Activated CD4-positive, CD25-positive, alpha-beta regulatory T cell treated with anti-CD3 and anti-CD28 coated beads, Interleukin-2, amount 50 U/mL, for 16 hours (primary cell): ENCODE measurements at places on chromosomes 4 and X.

GRCh38 chr4:163167333-163167626 is 590 bp upstream of the NAF1 start:
- DNase-seq, result no peak

DNA sequence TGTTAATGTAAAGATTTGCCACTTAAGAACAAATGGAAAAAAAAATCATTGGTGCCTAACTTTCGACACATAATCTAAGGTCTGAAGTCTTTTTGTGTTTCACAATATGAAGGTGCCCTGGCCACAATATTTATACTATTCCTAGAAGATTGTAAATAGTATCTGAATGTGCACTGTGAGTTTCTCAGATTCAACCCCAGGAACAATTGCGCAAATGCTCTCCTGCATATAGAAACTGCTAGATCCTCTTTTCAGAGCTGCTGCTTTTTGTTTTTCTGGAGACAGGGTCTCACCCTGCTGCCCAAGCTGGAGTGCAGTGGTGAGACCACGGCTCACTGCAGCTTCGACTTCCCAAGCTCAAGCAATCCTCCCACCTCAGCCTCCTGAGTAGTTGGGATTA is 480.1 kb upstream of the FTHL17 start:
- no peak for DNase-seq

- DNase-seq, result no peak
Observed at GRCh38 chrX:154348114-154348531, 26.3 kb downstream of the FLNA start.

- no peak for DNase-seq
Observed at GRCh38 chrX:45322820-45323219, 122.1 kb upstream of the DIPK2B start.

DNA sequence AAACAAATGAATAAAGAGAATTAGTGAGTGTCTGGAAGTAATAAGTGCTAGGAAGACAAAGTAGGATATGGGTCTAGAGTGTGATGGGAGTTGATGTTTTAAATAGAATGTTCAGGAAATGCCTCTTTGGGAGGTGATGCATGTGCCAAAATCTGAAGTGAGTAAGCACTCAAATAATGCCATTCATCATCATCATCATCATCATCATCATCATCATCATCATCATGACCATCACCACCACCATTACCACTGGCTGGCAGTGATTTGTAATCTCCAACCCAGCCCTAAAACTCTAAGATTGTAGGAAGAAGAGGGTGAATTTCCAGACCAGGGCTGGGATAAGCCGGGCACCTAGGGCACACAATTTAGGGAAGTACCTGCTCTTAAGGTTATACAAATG is 9.7 kb upstream of the SOX3 start:
- no peak for DNase-seq

DNA sequence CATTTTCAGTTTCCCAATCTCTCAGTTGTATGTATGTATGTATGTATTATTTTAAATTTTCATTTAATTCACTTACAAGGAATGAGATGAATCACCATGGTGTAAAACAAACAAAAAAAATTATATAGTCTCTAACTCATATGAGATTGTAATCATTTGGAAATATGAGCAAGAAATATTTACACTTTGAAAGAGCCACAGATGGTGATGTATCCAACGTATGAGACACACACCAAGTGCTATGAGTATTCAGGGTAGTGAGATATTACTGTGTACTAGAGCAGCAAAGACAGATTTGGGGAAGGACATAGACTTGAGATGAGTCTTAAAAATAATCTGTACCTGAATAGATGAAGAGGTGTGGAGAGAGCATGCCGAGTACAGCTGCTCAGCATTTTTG is 1154.4 kb downstream of the RAPGEF2 start:
- no peak for DNase-seq

DNA sequence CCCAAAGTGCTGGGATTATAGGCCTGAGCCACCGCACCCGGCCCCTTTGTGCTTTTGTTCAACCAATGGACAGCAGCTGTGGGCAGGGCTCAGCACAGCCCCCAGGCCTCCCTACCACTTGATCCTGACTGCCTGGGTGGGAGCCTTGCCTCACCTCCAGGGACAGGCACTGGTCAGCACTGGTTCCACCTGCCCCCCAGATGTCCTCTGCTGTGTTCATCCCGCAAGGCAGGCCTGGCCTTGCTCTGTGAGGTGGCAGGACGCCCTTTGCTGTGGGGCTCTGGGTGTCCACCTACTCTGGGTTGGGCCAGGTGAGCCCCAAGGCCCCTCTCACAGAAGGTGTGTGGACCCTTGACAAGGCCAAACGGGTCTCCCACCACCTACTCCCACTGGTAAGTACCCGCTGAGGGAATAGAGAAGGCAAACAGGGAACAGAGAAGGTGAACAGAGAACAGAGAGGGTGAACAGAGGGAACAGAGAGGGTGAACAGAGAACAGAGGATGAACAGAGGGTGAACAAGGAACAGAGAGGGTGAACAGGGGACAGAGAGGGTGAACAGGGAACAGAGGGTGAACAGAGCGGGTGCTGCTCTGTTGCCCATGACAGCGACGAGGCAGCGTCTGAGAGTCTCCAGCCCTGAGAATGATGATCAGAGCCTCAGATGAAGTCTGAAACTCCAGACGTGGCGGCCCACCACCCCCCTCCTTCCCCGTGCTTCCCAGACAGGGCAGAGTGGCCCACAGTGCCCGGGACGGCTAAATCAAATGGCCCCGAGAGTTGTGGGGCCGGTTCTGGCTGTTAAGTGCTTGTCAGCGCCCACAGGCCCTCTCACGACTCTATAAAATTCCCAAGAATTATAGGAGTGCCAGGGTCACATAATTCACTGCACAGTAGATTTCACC is 55.0 kb upstream of the NKX1-1 start:
- no peak for DNase-seq

GRCh38 chr4:33226133-33226532 is 2506.0 kb downstream of the PCDH7 start:
- no peak for DNase-seq

DNA sequence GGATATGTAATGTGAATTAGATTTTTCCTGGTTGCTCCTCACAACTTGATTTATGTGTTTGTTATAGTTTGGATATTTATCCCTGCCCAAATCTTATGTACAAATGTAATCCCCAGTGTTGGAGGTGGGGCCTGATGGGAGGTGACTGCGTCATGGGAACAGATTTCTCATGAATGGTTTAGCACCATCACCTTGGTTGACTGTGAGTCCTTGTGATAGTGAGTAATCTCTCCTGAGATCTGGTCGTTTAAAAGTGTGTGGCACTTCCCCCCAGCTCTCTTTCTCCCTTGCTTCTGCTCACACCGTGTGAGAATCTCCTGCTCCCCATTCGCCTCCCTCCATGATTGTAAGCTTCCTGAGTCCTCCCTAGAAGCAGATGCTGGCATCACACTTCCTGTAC is 2.2 kb downstream of the MID2 start:
- no peak for DNase-seq

DNA sequence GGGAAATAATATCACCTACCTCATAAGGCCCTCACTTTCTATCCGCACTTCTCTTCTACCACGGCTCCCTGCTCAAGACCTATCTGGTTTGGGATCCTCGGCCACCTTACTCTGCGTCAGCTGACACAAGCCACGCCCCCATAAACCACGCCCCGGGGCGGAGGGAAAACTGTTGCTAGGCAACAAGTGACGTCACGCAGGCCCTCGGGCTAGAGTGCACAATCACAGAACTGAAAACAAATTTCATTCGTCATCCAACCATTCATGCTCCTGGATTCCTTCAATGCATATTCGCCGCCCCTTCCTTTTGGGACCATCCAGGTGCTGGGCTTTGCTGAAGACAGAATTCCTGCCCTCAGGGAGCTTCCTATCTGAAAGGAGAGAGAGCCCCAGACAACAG is 66.3 kb downstream of the SMC1A start:
- no peak for DNase-seq

GRCh38 chrX:9519546-9520216 is 54.8 kb downstream of the TBL1X start:
- no peak for DNase-seq

DNA sequence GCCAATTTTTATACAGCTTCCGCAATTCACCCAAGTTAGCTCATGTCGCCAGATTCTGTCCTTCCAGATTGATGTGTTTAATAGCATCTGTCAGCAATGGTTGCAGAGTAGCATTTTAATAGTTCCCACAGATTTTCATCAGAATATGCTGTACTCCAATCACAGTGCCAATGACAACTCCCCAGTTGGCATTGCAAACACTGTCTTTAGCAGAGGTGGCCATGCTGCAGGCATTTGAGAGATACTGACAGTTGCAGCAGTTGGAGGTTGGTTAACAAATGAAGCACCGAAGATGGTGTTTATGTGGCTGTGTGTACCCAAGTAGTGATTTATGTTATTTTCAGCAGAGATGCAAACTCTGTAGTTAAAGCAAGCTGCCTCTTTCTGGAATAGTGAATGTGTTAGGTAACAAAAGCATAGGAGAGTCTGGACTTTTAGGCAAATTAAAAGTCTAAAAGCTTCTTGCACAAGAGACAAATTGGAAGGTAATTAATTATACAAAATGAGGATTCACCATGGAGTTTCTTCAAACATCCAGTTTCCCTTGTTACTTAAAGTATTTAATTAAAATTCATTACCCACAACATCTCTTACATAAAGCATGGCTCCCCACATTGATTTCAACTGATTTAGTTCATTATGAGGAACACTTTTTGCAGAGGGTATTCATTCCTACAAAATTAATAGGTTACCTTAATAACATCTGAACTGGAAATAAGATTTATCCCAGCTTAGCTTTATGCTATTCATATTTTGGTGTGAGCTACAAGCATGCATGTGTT is 65.2 kb downstream of the PARM1 start:
- DNase-seq, result no peak

GRCh38 chrX:22351966-22352365 is 79.3 kb downstream of the CBLL2 start:
- no peak for DNase-seq

DNA sequence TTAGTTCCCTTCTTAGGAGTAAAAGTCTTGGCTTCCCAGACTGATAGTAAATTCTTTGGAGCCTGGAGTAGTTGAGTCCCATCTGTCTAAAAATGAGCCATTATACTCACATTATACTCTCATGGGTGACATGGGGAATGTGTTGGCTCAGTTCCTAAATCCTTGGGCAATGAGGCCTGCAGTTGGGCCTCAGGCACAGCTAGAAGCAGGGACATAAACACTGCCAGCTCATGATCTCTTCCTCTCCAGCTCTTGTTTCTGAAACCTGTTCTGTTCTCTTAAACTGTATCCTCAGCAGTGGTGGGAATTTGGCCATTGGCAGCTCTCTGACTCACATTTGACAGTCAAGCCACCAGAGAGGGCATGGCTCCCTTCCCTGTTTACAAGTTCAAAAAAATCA is 212.5 kb downstream of the SPATA18 start:
- DNase-seq, result no peak

- no peak for DNase-seq
Observed at GRCh38 chr4:2702361-2702760, 53.8 kb downstream of the TNIP2 start.
